NCI-H2227 treated with DMSO at 0.1 percent for 48 hours (cell line): ENCODE measurements at places on chromosomes 2 and 18.

DNA sequence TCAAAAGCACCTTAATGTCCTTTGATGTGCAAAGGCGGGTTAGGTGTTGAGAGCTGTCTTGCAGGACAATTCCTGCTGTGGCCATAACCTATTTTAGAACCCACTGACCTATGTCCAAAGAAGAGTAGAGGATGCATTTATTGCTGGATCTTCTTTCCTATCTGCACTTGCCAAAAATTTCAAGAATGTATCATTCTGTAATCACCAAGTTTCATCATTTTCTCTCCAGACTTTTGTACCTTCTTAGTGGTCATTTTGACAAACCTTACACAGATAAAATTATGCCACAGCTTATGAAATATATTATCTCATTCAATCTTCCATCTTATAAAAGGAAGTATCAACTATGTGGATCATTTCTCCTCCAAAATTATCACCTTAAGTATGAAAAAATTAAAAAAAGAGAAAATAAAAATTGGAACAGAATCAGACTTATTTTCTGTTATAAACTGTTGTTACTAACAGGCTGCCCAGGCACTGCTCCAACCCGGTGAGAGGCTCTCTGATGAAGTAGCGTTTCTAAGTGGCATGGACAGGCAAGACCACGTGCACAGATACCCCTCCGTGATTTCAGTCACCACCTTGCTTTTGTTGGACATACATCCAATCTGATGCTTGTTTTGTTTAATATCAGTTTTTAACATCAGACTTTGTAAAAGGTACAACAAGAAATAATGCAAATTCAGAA lies 559.9 kb upstream of the ID2 start:
- DNase-seq = no peak

- DNase-seq = no peak
Observed at GRCh38 chr2:164826293-164827243, 15.1 kb downstream of the COBLL1 start.

DNA sequence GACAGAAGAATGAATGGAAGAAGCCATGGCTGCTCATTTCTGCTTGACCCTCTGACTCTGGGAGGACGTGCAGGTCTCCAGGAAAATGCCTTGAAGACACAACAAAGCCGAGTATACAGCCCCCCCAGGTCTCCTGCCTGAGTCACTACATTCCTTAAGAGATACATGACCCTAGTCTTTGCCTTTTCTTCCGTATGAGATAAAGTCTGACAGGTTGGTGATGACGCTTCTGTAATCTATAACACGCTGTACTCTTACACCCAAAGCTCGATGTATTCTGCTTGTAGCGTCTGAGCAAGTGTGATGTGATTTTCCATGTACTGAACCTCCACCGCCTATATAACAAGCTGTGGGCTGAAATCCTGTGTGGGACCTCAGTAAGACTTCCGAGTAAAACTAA lies 77.3 kb downstream of the KCTD1 start:
- no peak for DNase-seq

DNA sequence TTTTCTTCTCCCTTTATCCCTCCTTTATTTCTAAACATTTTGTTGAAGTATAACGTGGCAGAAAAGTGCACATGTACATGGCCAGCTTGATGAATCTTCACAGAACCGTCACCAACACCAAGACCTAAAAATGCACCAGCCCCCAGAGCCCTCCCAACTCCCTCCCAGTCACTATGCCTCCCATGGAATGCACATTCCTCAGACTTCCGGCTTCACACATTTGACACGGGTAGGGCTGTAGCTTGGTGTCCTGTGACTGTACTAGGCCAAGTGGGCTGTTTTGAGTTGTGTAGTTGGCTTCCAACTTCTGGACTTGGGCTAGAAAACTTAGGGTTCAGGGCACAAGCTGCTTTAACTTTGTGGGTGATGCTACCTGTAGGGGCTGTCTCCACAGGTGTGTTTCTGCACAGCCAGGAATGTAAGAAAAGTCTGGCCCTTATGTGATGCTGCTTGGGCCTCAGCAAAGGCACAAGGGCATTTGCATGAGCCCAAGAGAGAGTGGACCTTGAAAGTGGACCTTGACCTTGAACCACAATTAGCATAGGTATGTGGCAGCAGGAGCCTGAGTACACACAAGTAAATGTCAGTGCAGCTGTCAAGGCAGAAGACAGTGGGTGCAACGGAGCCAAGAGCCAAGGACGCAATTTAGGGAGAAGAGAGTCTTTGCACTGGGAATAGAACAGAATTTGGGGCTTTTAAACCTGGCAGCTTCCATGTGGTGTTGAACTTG lies 78.4 kb downstream of the SEPTIN10 start:
- DNase-seq = no peak

DNA sequence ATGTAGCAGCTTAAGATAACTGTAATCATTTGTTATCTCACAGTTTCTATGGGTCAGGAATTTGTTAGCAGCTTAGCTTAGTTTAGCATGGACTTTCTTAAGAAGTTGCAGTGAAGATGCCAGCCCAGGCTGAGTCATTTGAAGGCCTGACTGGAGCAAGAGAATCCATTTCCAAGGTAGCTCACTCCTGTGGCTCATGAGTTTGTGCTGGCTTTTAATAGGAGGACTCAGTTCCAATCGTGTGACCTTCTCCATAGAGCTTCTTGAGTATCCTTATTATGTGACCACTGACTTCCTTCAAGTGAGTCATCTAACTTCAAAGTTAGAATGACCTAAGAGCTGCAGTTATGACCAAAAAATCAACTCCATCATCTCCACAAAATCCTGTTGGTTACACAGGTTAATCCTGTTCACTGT lies 1.4 kb downstream of the GPATCH11 start:
- no peak for DNase-seq

DNA sequence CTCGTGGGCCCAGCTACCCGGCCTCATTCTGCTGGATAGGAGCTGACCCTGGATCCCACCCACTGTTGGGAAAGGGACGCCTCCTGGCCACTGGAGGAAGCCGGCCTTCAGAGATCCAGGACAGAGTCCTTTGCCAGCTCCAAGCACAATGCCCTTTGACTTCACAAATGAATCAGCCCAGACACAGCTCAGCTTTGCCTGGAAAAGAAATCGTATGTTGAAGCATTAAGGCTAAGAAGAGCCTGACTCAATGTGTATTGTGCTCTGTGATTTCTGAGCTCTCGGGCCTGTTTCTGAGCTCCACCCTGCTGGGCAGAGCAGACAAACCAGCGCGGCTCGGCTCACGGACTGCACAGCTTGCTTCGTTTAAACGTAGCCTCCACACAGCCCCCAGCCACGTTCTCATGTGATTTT lies 162.9 kb upstream of the APCDD1 start:
- DNase-seq = no peak

DNA sequence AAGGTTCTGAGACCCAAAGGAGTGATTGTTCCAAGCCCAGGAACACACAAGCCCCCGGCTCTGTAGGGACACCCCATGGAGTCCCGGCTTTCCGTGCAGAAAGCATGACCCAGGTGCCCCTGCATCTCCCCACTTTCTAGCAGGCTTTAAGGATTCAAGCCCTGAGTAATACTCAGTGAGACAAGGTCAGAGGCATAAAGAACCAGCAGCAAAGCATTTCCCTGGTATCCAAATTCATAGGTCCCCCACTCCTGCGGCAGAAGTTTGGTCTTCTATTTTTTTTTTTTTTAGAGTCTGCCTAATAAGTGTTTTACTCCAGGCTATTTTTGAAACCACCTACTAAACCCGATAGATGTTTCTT lies 16.3 kb downstream of the TSHZ1 start:
- DNase-seq = no peak

GRCh38 chr2:105803773-105804172 lies 59.1 kb downstream of the NCK2 start:
- no peak for DNase-seq

GRCh38 chr2:200471928-200472645 lies 37.8 kb downstream of the KCTD18 start:
- no peak for DNase-seq

DNA sequence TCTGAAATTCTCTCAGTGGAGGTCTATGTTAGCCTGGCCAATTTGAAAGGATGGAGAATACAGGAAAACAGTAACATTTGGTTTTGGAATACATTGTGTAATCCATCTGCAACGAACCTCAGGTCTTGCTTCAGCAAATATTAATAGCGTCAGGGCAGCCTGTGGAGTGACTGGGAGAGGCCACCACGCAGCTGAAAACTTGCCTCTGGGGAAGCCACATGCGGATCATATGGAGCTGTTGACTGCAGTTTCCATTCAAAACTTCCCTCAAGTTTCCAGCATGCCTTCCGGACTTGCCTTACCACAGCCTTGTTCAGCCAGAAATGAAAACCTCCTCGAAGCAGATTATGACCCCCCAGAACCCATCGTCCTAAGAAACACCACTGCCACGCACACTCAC lies 25.7 kb downstream of the BCL11A start:
- no peak for DNase-seq

- DNase-seq = no peak
Observed at GRCh38 chr2:20211420-20211819, 13.5 kb downstream of the SDC1 start.

GRCh38 chr2:46979571-46979979 lies 64.0 kb upstream of the MCFD2 start:
- DNase-seq = no peak

- no peak for DNase-seq
Observed at GRCh38 chr2:41829052-41829451, 218.8 kb upstream of the PKDCC start.

GRCh38 chr2:239379641-239380170 lies 21.1 kb downstream of the HDAC4 start:
- DNase-seq = no peak

- no peak for DNase-seq
Observed at GRCh38 chr2:215277944-215278343, 33.9 kb upstream of the ATIC start.

DNA sequence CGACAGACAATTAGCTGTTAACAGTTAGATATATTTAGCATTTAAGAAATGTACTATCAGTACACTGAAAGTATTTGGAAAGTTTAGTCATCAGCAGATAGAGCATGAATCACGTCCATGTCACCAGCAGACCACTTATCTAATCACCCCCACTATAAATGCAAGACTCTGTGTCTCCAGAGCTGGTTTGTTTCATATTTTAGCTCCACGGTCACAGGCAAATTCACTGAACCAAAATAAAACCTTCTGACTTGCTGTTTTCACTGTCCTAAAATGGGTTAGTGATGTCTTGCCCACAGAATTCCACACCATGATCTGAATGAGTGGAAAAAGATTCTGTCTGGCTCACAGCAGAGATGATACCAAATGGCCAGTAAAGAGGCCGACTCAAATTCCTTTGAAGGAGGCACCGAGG lies 64.9 kb downstream of the CDH2 start:
- no peak for DNase-seq

DNA sequence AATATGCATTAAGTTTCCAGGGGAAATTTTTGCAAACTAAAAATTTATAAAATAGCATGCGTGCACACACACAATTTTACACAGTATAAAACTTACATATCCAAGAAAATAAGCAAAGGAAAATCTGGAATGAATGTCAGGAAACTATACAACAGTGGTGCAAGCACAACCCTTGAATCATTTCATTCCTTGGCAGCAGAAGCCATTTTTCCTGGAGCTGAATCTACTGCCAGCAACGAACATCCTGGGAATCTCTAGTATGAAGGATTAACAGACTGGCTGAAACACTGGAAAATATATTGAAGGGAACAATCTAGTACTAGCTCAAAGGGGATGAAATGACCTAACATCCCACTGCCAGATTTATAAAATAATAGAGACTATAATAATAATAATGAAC lies 235.3 kb downstream of the DYM start:
- no peak for DNase-seq
